ENCODE measurements at places on chromosomes 12 and 14. TPM values are rescaled to one million over a fixed set of nuclear protein-coding genes. Genes with fewer than 3 reads are reported as not detected.

The PTGR2 gene
- total RNA-seq = 3.5 TPM

The CEBPE gene
- total RNA-seq = not detected

The CHGA gene
- total RNA-seq = not detected

The LPAR5 gene
- total RNA-seq = 5.1 TPM

The IL22 gene
- total RNA-seq = not detected

The P2RX2 gene
- not detected for total RNA-seq

The GPRC5D gene
- total RNA-seq = 0.22 TPM

The FGF6 gene
- not detected for total RNA-seq

The CNOT2 gene
- 159 TPM for total RNA-seq

The OR6C65 gene
- not detected for total RNA-seq

The PLEKHG7 gene
- total RNA-seq = not detected

The BIN2 gene
- total RNA-seq = under 0.01 TPM

The ACOT6 gene
- total RNA-seq = not detected

The TESPA1 gene
- total RNA-seq = not detected

The VPS37B gene
- 42.5 TPM for total RNA-seq

The FGF23 gene
- total RNA-seq = not detected

The GDF3 gene
- total RNA-seq = not detected

The GSC gene
- total RNA-seq = 3.0 TPM

The EIF2B1 gene
- total RNA-seq = 25.5 TPM

The HVCN1 gene
- total RNA-seq = 2.0 TPM

The TAS2R8 gene
- total RNA-seq = not detected

The ATL1 gene
- total RNA-seq = 6.0 TPM

The USP30 gene
- 6.7 TPM for total RNA-seq

The SIX1 gene
- total RNA-seq = not detected

The FBLN5 gene
- total RNA-seq = 4.2 TPM

The WSCD2 gene
- not detected for total RNA-seq

The PGF gene
- under 0.01 TPM for total RNA-seq

The BDKRB2 gene
- 2.4 TPM for total RNA-seq

The LMNTD1 gene
- total RNA-seq = not detected
